CD4-positive, alpha-beta T cell treated with Interleukin-1 beta for 1 hour (primary cell): ENCODE measurements at places on chromosomes 7 and 10.

GRCh38 chr10:60942788-60943315 is 1.1 kb downstream of the RHOBTB1 start:
- peak; percentile 59 for DNase-seq

DNA sequence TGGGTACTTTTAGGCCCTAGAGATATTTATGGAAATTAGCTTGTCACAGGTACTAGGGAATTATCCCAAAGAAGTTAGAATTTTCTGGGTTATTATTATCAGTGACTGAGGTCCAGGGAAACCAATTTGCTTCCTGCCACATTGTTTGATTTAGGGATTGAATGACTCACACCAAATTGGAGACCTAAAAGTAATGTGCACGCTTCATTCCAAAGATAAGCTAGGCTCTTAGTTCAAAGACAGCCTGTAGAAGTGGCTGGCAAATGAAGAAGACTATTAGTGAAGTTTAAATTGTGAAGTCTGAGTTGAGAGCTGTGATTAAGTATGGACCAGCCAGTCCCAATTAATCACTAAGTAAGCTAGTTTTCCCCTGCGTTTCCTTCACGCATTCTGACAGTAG is 188.1 kb upstream of the MYO3A start:
- no peak for DNase-seq

DNA sequence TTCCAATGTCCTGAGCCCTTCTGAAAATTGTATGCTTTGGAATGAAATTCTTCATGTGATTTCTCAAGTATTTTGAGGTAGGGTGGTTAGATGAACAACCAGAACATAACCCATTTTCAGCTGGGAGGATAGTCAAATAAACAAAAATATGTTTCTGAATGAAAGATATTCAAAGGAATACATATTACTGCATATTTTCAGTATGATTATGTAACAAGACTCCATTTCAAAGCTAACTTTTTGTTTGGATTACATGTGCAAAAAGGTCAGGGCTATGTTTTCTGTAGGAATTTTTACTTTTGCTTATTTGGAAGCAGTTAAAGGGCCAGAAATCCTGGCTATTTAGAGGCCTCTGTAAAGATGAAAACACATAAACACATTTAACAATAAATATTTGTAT is 27.7 kb downstream of the CDK6 start:
- no peak for DNase-seq

DNA sequence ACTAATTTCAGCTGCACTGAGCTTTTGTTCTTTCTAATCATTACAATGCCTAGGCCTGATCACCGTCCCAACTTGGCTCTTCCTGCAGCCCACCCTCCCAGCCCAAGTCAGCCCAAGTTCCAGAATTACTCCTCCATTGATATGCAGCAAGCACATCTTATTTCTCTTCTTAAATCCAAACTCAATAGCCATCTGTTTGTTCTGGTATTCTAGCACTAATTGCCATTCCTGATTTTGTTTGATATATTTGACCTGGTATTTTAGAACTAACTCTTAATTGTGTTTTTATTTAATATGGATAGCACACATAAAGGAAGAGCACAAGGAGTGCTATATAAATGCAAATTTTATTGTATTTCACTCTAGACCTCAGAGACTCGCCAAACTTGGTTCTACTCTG is 241.2 kb downstream of the SKIDA1 start:
- no peak for DNase-seq

DNA sequence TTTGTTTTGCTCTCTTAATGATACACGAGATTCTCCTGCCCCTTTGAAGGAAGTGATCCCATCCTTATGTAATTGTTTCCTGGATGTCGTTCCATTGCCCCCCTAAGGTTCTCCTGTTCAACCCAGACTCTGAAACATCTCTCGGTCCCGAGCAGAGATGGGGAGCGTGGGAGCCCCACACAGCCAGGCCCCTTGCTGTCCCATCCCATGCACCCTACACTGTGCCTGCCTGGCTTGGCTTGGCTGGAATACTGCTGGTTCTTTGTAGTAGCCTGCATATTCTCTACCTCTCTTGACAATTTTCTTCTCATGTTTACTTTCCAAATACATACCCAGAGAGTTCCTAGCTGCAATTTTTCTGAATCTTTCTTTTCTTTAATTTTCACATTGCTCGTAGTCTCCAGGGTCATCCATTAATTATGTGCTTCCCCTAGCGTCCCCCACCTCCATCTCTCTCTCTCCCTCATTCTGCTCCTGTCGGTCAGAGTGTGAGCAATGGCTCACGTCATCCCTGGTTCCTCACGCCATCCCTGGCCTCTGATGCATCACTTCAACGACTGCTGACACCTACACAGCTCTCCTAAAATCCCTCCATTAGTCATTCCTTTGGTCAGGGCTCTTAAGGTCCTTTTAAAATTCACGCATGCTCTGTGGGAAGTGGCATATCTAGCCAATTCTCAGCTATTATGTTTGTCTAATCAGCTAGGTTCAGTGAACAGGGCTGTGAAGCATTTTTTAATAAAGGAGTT is 32.5 kb upstream of the GPR158 start:
- DNase-seq: no peak
